T-helper 2 cell (primary cell): ENCODE measurements at places on chromosomes 11 and 22.
A peak's percentile ranks its signal among the peaks of the same experiment; 100 is the strongest.

DNA sequence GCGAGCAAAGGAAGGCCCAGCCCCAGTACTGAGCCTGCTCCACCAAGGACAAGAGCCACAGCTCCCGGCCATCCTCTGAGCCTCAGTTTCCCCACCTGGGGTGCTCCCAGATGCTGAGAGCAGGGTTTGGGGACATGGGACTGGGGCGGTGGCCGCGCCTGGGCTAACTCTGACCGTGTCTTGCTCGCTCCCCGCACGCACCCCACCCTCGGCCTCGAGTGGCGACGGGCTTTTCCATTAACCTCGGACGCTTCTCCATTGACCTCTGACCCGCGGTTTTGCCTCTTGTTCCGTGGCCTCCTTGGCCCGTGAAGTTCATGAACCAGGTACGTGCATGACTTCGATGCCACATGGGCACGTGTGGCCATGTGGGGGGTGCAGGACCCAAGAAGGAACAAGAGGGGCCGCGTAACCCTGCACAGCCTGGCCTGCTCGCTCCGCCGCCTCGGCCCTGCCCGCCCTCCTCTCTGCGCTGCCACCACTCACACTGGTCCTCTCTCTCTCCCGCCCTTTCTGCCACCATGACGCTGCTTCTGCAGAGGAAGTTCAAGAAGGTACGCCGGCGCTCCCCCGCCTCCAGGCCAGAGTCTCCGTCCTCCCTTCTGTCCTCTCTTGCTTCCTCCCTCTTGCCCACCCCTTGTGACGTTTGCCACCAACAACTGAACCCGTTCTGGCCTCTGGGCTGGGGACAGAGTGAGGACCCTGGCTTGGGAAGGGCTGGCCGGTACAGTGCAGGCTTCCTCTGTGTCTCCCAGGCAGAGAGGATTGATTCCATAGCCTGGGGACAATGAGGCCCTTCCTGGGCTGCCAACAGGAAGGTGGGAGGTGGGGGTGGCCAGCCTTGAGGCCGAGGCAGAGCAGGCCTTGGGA, 6.9 kb downstream of the TNNT3 start:
- no peak for DNase-seq

DNA sequence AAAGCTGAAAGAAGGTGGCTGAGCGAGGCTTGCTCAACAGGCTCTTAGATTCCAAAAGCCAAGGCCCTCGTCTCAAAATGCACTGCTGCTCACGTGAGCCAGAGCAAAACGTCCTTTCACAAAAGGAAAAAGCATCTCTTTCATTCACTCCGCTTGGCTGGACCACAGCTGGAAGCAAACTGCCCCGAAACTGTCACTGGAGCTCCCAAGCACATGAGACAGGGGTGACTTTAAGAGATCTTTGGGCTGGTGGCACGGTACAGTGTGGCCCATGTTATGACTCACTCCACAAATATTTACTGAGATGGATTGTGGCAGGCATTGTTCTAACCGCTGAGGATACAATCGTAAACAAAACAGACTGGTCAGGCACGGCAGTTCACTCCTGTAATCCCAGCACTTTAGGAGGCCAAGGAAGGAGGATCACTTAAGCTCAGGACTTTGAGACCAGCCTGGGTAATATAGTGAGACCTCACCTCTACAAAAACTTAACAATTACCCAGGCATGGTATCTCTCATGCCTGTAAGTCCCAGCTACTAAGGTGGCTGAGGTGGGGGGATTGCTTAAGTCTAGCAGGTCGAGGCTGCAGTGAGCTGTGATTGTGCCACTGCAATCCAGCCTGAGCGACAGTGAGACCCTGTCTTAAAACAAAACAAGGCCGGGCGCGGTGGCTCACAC, 3.6 kb downstream of the PLA2G6 start:
- no peak for DNase-seq

- DNase-seq, result no peak
Measured at GRCh38 chr11:104846216-104846615, 52.0 kb downstream of the CASP12 start.

- DNase-seq, result no peak
Measured at GRCh38 chr11:59259867-59260475, 47.2 kb upstream of the MPEG1 start.

- DNase-seq, result peak; percentile 87
Measured at GRCh38 chr11:14554959-14555358, 34.8 kb upstream of the PSMA1 start.

DNA sequence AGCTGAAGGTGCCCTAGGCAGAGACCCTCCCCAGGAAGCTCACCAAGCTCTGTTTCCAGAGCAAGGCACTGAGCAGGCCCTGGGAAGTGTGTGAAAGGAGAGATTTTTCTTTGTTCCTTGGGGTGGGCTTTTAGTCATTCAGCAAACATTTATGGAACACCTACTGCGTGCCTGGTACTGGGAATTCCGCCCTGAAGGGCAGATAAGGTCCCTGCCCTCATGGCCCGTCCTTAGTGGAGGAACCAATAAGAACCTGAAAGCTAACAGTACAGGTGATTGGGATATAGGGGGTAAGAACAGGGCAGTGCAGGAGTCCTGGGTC, 3.9 kb downstream of the TMEM134 start:
- no peak for DNase-seq

- no peak for DNase-seq
Measured at GRCh38 chr11:66293777-66294625, 2.3 kb downstream of the TMEM151A start.
